SW 1271 (cell line): ENCODE measurements at places on chromosomes 7 and 10.
A peak's percentile ranks its signal among the peaks of the same experiment; 100 is the strongest.

GRCh38 chr7:96547371-96547811, 162.3 kb downstream of the SEM1 start:
- no peak for DNase-seq

DNA sequence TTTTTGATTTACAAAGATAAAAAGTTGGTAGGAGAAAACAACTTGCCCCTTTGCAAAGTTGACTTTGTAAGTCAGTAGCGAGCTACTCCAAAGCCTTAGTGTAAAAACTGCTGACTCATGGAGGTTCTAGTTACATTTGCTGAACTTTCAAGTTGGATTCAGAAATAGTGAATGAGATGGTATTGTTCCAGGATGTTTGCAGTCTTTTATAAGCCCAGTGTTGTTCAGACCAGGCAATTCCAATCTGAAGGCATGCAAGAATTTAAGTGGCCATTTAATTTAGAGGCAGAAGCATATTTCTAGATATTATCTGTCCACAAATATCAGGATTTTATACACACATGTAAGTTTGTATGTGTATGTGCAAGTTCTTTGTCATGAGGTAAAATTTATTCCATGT, 21.6 kb downstream of the TES start:
- no peak for DNase-seq

DNA sequence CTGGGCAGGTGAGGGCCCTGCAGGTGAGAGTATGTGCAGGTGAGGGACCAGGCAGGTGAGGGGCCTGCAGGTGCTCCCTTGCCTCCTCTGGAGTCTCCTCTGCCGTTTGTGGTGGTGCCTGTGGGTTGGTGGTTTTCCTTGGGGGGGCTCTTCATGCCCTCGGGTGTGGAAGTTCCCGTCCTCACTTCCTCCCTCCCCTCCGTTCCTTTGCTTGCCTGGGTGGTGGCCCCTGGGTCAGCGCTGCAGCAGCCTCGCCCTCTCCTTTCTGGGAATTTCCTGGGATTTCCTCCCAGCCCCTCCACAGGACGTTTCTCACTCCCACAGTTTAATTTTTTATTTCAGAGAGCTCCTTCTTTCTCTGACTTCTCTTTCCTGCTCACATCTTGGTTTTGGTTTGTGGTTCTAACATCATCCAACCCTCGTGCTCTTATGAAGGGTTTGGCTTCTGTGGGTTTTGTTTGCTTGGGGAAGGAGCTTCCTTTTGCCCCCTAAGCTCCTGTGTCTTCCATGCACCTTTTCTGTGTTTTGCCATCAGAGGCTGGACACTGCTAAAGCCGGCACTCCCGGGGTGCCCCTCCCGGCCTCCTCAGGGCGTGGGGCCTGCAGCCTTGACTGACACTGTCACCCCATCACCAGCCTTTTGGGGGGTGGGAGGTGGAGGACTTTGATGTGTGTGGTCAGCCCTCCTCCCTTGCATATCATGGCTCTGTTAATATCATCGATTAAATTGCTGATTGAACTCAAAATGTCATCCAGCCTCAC, 29.2 kb upstream of the ADGRA1 start:
- DNase-seq, result no peak

DNA sequence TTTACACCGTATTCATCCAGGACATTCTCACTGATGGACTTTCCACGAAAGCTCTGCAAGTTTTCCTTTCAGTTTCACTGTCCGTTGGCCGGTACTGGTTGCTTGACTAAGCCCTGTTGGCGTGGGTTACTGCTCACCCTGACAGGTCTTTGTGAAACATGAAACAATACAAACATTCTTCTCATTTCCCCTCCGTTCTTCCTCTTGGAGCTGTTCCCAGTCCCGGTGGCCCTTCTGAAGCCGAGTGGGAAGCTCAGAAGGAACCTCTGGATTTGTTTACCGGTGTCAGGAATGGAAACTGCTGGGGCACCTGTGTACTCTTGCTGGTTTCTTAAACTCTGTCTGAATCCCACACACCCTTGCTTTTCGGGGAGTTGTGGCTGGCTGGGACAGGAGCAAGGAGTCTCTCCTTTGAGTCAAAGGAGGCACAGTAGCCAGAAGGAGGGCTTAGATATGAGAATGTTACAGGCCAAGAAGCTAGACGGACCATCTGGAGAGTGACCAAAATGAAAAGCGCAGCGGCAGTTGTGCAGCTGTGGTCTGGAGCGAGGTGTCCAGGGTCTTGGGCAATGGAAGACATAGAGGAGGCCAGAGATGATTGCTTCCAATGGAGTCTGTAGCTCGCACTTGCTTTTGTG, 45.7 kb downstream of the LYZL2 start:
- DNase-seq, result peak; percentile 27

GRCh38 chr10:43091846-43092245, 15.0 kb downstream of the RET start:
- no peak for DNase-seq

GRCh38 chr7:79036356-79036755, 417.1 kb downstream of the MAGI2 start:
- no peak for DNase-seq

DNA sequence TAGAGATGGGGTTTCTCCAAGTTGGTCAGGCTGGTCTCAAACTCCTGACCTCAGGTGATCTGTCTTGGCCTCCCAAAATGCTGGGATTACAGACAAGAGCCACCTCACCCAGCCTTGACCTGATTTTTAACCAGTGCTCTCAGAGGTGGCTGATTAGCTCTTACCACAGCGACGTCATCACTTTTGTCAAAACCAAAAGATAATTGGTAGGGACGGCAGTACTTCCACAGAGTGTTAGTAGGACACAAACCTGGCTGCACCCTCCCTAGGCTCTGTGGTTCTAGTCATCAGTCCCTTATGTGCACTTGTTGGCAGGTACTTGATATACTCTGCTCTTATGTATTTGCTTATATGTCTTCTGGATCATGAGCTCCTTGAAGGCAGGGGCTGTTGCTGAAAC, 74.0 kb downstream of the GPR141 start:
- no peak for DNase-seq

- no peak for DNase-seq
Measured at GRCh38 chr10:102735065-102735562, 8.6 kb upstream of the WBP1L start.

DNA sequence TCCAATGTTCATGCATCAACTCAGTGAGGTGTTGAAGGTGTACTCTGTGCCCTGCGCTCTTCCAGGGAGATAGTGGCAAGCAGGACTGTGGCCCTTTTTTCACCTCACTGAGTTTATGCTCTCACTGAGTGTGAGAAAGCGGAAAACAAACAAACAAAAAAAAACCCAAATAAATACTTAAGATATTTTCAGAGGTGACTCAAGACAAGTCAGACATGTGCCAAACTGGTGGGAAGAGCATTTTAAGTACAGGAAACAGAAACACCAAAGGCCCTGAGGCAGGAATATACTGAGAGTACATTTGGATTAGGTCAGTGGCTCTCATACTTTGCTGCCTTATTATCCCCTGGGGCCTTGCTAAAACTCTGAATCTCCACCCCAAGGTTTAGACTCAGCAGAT, 111.9 kb upstream of the IGFBP3 start:
- DNase-seq, result no peak

- no peak for DNase-seq
Measured at GRCh38 chr10:129191797-129192196, 275.2 kb upstream of the MGMT start.

DNA sequence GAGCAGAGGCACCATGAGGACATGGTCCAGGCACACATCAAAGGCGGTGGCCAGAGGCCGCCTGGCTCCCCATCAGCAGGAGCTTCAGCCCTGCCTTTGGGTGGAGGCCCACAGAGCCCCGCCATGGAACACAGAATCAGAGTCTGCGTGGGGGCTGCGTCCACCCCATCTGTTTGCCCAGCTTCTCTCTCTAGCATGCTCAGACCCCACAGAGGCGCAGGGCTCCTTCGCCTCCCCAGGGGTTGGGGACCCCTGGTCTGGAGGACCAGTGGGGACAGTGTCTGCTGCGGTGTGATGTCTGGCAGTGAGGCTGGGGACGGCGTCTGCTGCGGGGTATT, 321.9 kb downstream of the PTPRN2 start:
- DNase-seq, result no peak

DNA sequence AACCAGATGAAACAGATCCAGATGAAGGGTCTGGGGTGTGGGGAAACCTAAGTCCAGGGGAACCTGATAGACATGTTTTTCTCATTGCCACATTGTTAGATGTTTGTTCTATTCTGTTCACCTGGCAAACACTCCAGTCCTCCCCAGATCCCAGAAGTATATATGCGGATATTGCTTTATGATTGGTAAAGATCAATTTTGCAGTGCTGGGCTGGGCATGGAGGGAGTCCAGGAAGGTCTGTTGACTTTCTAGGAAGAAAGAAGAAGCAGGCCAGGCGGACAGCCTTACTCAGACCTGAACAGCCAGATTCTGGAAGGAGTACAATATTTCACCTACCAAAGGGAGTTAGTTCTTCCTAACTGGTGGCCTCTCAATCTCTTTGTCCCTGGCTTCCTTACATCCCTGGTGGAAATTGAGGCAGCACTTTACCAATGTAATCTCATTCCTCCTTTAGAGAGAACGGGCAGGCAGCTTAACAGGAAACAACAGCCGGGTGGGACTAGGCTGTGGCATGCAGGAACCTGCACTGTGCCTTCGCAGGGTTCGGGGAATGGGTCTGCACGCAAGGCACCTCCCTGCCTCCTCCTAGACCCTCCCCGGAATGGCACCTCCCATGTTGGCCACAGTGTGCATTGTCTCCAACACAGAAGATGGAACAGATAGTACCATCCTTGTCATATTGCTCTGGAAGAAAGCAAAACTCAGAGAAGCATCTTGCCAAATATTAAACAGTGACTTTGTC, 930 bp downstream of the GIMAP6 start:
- DNase-seq, result no peak

DNA sequence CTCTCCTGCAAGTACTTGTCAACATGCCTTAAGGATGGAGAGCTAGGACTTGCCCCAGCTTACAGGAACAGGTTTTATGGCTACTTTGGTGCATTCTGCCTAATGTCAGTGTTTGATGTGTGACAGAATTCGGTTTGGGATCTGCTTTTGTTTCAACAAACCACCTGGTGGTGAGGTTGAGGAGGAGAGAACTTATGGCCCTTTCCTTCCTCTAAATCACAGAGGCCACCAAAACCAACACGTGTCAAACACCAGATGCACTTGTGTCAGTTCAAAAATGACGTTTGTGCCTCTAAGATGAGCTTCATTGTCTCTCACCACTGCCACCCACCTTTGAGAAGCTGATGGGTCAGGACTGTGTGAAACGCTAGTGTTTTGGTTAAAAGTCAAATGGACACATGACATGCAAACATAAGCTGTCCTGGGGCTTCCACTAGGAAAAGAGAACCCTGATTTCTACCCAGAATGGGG, 83.9 kb downstream of the OSBPL3 start:
- no peak for DNase-seq

DNA sequence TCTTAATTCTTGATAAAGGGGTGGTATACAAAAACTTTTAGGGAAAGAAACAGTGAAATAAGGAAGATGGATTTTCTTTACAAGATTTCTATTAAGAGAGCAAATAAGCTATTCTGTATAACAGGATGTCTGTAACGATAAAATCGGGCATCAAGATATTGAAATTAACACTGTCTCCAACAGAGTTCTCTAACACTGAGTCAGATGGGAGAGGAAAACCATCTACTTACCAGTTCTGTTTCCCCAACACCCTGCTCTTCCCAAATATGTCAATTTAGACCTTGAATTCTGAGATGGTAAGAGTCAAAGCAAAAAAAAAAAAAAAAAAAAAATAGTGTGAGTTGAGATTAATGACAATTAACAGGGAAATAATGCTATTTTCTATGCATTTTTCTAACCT, 23.0 kb downstream of the SMURF1 start:
- no peak for DNase-seq

- DNase-seq, result no peak
Measured at GRCh38 chr7:15046861-15047260, 144.3 kb upstream of the DGKB start.

DNA sequence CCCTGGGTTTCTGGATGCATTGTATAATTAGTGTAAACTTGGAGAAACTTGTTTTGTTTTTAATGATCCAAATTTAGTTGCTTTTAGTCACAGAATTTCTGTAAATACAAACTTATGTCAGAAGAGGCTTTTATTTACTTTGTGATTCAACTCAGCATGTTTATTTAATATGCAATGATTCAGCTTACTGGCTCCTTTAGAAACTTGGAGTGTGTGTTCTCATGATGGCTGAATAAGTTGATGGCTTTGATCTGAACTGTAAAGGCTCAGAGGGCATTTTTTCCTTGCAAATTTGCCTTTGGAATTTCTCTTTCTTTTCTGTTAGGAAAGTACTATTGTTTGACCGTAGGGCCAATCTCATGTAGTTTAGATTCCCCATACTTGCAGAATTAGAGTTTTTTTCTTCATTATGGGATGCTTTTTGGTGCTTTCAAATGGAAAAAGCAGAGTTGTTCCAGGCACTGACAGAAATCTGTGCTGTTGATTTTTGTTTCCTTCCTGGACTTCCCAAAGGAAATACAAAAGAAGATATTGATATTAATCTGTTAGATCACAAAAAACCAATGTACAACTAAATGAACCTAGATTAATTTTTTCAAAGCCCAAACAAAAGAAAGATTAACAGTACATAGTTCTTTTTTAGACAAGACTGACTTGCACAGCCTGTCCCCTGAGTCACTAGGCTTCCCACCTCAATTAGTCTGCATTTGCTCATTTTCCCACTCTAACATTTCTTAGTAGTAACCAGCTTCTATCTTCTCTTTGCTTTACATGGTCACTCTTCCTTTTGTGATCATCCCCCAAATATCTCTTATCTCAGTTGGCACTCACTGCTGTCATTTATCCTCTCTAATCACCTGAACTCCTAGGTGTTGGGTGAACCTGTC, 96.8 kb upstream of the AGR3 start:
- no peak for DNase-seq

- no peak for DNase-seq
Measured at GRCh38 chr10:121221991-121222390, 370.8 kb downstream of the WDR11 start.

- DNase-seq, result no peak
Measured at GRCh38 chr7:118109607-118110006, 74.4 kb upstream of the LSM8 start.

- no peak for DNase-seq
Measured at GRCh38 chr10:7070950-7071349, 339.9 kb downstream of the SFMBT2 start.

GRCh38 chr7:155001756-155002410, 1.0 kb downstream of the PAXIP1 start:
- DNase-seq, result no peak

GRCh38 chr10:20494474-20494873, 402.6 kb downstream of the NEBL start:
- no peak for DNase-seq

DNA sequence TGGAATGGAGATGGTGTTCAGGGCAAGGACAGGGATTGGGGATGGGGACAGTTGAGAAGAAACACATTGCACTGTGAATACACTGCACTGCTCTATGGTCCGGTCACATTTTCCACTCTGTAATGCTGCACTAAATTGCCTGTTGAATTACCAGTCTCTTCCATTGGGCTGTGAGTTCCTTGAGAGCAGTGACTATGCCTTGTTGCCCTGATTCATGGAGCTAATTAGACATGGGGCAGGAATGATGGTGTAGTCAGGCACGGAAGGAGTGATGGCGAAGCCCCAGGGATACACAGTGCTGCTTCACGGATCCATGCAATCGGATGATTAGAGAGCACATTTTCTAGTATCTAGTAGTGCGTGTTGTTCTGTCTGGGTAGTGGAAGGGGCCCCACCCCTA, 25.4 kb upstream of the GPAM start:
- DNase-seq, result no peak

- DNase-seq, result no peak
Measured at GRCh38 chr7:98602755-98603398, 14.2 kb upstream of the NPTX2 start.
